ENCODE measurements at places on chromosomes 2 and 18. TPM values are rescaled to one million over a fixed set of nuclear protein-coding genes. Genes with fewer than 3 reads are reported as not detected.

DNA sequence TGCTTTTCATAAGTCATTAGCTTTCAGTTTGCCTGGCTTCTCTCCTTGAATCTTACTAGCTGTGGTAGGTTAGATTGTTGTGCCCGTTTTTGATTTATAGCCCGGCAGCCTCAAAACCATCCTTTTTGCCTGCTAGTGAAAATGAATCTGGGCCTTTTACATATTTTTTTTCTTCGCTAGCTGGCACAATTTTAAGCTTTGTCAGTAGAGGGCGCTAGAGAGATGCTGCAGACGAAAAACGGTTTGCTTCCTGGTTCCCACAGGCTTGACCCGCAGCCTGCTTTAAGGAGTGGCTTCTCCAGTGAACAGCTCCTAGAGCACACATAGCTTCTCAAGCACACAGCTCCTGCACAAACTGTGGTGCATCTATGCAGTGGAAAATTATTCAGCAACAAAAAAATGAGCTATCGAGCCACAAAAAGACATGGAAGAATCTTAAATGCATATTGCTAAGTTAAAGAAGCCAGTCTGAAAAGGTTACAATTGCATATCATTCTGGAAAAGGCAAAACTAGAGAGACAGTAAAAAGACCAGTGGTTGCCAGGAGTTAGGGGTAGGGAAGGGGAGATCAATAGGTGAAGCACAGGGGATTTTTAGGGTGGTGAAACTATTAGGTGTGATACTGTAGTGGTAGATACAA lies 47.9 kb downstream of the E2F6 start:
- H3K27me3 ChIP-seq = no peaks in the 10 kb centered on the region
- H3K4me1 ChIP-seq = no peaks in the 10 kb centered on the region
- no peak overlapping the region for H3K4me3 ChIP-seq
- no peak for DNase-seq
- H3K36me3 ChIP-seq = no peaks in the 10 kb centered on the region

DNA sequence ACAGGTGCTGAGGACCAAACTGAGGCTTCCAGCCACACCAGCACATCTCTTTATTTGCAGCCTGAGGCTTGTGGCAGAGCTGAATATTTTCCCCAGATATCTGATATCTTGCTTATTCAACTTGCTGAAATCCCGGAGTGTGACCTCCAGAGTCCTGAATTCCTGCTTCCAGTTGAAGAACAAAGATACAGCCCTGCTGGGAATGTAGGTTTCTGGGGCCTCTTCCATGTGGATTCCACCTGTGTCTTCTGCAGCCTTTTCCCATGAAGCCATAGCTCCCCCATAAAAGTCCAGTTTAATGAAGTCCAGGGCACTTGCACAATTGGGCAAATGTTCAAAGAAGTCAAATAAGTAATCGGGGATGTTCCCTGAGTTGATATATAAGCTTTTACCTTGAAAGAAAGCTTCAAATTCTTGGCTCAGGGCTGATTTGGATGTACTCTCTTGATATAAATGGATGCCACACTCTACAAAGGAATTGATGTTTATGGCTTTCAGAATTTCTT lies 14.9 kb downstream of the NLRC4 start:
- peaks cover 4% of the 10 kb centered on the region for H3K36me3 ChIP-seq
- DNase-seq = no peak
- H3K4me1 ChIP-seq = no peaks in the 10 kb centered on the region

Gene ZAP70
- 13.5 TPM for total RNA-seq

Gene CCDC74B
- total RNA-seq = 26.6 TPM

Gene EVX2
- total RNA-seq = not detected

Gene POTEJ
- not detected for total RNA-seq

Data from tibial nerve (tissue), 4 donors.